Glomerular endothelial cell (primary cell): ENCODE measurements at places on chromosomes 7 and 10. TPM values are rescaled to one million over a fixed set of nuclear protein-coding genes. Genes with fewer than 3 reads are reported as not detected.

GRCh38 chr10:75868574-75868973 is 437.1 kb downstream of the LRMDA start:
- no peak for DNase-seq

DNA sequence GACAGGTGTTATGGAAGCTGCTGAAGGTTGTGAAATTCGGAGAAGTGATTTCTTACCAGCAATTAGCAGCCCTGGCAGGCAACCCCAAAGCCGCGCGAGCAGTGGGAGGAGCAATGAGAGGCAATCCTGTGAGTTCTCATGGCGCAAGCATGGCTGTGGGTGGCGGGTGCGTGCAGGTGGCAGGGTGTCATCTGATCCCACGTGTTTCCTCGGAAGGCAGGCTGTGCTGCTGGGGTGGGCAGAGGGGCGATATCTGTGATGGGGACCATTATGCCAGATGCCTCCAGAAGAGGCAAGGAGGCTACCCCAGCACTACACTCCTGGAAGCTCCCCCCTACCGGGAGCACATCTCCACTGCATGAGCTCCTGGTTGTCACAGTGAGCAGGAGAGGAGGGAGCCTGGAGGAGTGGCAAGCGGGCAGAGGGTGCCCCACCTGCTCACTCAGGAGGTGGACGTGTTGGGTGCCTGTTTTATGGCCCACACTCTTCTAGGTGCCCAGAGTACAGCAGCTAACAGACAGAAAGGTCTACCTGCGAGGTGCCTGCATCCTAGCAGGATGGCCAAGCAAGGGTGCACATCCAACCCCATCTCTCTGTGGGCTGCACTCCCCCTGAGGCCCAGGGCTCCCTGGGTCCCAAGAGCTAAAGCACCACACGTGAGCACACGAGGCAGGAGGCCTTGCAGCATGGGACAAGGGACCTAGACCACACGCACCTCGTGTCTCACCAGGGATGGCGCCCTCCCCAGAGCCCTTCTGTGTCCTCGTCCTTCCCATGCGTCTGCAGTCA is 204.7 kb downstream of the EBF3 start:
- DNase-seq: no peak

- DNase-seq: no peak
Observed at GRCh38 chr7:100884736-100885439, 4.6 kb downstream of the UFSP1 start.

DNA sequence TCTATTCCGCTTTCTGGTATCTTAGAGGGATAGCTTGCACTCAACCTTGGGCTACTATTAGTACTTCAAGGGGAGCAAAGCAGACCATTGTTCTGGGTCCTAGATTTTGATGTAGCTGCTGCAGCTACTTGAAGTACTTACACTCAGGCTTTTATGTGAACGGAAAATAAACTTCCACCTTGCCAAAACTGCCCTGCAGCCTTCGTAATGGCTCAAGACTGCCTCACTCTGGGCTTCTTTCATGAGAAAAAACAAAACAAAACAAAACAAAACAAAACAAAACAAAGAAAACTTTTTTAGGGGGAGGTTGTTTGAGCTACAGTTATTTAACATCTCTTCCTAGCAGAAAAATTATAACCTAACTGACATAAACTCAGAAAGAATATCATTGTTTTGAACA is 19.4 kb upstream of the EPHB6 start:
- no peak for DNase-seq

CLDN3 gene
- not detected in 2 replicates for total RNA-seq

DNA sequence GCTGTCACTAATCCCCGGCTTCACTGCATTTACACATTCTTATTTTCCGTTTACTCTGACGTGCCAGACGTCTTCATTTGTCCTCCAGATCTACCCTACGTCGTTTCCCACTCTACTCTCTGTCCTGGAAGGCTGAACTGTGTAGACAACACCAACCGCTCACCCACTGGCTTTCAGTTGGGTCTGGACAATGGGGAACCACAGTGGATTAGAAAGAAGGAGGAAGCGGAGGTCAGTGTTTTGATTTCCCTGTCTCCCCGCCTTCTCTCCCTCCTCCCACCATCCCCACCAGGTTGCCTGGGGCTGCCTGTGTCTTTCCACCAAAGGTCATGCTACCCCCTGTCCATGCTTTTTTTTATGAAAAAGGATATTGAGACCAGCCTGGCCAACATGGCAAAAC is 14.0 kb upstream of the CTBP2 start:
- DNase-seq: no peak

GRCh38 chr10:97940534-97940933 is 89.9 kb downstream of the CRTAC1 start:
- DNase-seq: no peak

GRCh38 chr10:88499569-88500470 is 83.3 kb downstream of the RNLS start:
- DNase-seq: peak; percentile 4

DNA sequence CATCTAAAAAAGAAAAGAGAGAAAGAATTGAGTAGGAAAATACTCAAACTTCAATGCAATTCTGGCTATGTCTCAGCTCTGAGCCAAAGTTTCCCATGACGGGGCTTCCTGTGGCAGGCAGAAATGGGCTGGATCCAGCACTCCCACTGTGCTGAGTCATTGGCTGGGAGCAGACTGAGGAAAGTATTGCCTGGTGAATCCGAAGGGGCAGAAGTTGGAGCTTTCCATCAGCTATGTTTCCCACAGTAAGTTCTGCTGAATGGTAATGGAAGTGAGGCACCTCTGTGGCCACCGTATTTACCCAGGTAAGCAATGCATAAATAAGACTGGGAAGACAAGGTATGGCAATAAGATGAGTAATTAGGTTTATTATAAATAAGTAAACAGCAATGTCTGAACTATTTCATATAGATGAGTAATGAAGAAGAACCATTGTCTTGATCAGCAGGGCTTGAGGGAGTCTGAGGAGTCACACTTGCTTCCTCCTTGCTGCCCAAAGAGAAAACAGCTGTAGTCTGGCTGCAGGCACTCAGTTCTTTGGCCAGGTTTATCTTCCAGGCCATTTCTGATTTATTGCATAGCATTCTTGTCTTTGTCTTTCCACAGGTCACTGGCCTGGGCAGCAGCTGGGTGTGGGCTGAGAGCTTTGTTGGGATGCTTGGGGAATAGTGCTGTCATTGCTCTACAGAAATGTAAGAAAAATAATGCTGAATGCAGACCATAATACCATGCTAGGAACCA is 255.3 kb downstream of the DNAJB9 start:
- DNase-seq: no peak

NKX1-2 gene
- total RNA-seq: not detected in 2 replicates

GRCh38 chr10:7399533-7399932 is 11.3 kb downstream of the SFMBT2 start:
- no peak for DNase-seq

- peak; percentile 69 for DNase-seq
Observed at GRCh38 chr10:127977357-127978009, 70.6 kb downstream of the PTPRE start.

INMT gene
- total RNA-seq: 0.05 and 0.12 TPM in 2 replicates

DNA sequence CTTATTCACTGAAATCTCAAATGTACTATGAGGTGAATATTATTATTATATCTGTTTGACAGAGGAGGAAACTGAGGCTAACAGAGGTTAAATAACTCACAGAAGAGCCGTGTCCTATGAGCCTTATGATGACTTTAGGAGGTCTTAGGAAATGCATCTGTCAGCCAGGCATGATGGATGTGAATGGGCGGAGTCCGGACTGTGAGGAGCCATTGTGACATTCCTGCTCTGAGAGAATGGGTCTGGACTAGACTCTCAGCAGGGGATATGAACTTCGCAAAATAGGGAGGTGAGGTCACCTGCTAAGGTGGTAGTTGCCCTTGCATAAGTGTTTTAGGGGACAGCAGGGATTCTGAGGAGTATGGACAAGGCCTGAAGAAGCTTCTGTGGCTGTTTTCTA is 153.6 kb downstream of the TMEM178B start:
- DNase-seq: no peak

DNA sequence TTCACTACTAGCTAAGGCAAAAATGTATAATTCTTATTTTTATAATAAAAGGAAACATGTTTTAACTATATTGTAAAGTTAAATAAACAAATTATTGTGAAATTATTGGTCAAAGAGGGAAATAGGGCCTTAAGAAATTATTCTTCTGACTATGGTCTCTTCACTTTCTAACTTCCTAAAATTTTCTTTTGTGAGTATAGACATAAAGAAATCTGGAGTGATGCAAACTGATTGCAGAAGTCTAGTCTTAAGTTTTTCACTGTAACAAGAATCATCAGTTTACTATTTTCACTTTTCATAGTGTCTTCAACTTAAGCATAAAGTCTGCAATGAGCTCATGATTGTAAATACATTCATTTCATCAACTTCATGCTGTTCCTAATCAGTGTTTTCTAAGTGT is 525.4 kb downstream of the TFEC start:
- no peak for DNase-seq

- DNase-seq: no peak
Observed at GRCh38 chr10:73225518-73225917, 21.5 kb downstream of the DNAJC9 start.

DNA sequence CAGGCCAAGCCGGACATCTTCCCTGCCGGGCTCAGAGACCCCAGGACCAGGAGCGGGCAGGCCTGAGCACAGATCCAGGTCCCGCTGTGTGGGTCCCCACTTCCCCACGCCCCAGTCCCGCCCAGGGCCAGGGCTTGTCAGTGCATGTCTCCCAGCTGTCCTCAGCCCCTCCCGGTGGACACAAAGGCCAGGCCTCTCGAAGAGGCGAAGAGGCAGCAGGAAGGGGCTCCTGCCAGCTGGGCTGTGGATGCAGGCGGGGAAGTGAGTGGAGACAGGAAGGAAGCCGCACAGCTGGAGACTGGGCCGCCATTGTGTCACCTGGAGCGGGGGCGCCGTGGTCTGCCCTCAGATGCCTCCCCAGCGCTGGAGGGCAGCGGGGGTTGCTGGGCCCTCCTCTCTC is 4.8 kb downstream of the GRIFIN start:
- DNase-seq: no peak

DNA sequence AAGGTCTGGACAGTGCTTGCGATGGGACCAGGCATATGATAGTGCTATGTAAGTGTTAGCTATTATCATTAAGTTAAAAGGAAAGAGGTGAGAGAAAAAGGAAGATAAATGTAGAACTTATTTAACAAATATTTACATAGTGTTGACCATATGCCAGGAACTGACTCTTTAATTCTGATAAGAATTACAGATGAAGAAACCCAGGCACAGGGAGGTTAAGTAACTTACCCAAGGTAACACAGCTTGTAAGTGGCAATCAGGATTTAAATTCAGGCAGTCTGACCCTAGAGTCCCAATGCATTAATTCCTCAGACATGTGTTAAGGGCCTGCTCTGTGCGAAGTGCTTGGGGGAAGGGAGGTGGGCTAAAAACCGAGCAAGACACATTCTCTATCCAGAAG is 11.1 kb downstream of the FFAR4 start:
- DNase-seq: no peak

- DNase-seq: no peak
Observed at GRCh38 chr10:19961076-19962053, 145.1 kb downstream of the PLXDC2 start.

SBDS gene
- 87.8 and 114 TPM in 2 replicates for total RNA-seq

GRCh38 chr7:7996568-7996967 is 28.0 kb downstream of the GLCCI1 start:
- no peak for DNase-seq

DNA sequence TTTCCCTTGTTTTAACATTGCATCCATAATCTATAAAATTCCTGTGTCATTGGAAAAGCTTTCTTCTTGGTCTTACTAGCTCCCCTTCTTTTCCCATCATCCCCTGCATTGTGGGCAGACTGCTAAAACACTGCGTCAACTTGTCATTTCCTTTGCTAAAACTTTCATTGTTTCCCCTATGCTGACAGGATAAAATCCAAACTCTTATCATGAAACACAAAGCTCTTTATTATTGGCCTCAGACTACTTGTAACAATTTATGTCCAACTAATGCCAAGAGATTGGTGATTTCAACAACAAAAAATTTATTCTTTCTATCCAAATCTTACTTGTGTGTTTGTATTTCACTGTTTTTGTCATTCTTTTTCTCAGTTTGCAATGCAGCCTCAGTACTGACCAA is 339.1 kb downstream of the HGF start:
- DNase-seq: no peak

- DNase-seq: no peak
Observed at GRCh38 chr10:87668324-87669074, 8.8 kb downstream of the PAPSS2 start.

GRCh38 chr10:57844387-57844998 is 423.2 kb downstream of the IPMK start:
- DNase-seq: no peak

DNA sequence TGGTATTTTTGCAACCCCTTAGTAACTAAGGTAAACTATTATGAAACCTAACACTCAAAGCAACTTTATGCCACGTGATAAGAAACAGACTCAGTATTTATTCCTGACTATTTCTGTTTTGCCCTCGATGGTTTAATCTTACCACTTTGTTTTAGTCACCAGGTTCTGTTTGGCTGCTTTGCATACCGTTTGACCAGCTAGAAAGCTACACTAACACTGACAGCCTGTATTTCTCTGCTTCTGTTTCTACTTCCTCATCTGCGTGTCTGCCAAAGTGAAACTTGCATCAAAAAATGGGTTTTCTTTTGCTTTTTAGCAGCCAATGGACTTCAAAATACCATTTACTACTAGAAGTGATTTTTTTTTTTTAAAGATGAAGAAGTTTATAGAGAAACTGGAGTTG is 802.5 kb downstream of the GRM8 start:
- no peak for DNase-seq

CLCN1 gene
- total RNA-seq: not detected in 2 replicates

- no peak for DNase-seq
Observed at GRCh38 chr10:14560791-14561765, 213.6 kb downstream of the FAM107B start.

DNA sequence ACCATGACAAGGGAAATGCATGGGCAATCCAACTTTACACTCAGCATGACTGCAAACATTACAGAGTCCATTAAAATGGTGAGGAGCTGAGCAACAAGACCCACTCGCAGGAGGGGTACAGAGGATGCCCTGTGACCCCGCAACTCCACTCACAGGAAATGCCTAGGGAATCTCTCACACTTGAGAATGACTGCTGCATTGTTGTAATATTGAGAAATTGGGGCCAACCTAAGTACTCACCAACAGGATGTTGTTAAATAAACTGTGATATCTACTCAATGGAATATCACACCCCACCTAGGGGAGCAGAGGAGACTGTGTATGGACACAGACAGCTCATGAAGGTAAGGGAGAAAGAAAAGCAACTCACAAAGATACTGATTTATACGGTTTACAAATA is 53.4 kb upstream of the CAMK2B start:
- no peak for DNase-seq

- DNase-seq: no peak
Observed at GRCh38 chr7:69418869-69419670, 179.2 kb upstream of the AUTS2 start.

- DNase-seq: no peak
Observed at GRCh38 chr10:32360241-32360640, 13.3 kb upstream of the EPC1 start.

- no peak for DNase-seq
Observed at GRCh38 chr10:3866332-3866731, 81.3 kb upstream of the KLF6 start.

- no peak for DNase-seq
Observed at GRCh38 chr7:94971051-94971867, 63.9 kb downstream of the PPP1R9A start.

GRCh38 chr7:91351374-91351773 is 87.1 kb downstream of the FZD1 start:
- peak; percentile 27 for DNase-seq

SHLD2 gene
- 13.8 and 13.9 TPM in 2 replicates for total RNA-seq

CACNA2D1 gene
- 18.8 and 26.2 TPM in 2 replicates for total RNA-seq
